ENCODE measurements at places on chromosomes 13 and 19. TPM values are rescaled to one million over a fixed set of nuclear protein-coding genes. Genes with fewer than 3 reads are reported as not detected.
A peak's percentile ranks its signal among the peaks of the same experiment; 100 is the strongest.

SIRT6 gene
- total RNA-seq: 28.0 TPM

DNA sequence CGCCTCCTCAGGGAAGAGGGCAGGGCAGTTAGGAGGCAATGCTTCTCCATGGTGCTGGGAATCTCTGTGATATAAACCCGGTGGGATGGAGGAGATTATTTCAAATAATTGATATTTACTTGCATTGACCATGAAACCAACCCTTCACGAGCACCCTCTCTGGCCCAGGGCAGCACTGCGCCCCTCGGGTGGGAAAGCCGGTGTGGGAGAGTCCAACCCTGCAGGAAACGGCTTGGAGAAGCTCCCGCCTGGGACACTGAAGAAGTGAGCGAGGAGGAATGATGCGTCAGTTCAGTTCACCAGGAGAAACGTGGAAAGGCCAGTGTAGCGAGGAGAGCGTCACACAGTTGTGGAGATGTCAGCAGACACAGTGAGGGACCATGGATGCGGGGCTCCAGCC lies 99.9 kb downstream of the COL4A2 start:
- peak overlapping the region; percentile 66 for H3K27ac ChIP-seq
- no peak overlapping the region for H3K4me3 ChIP-seq
- peaks cover 21% of the 10 kb centered on the region for H3K4me1 ChIP-seq
- no peaks in the 10 kb centered on the region for H3K27me3 ChIP-seq
- no peak for DNase-seq
- no peaks in the 10 kb centered on the region for H3K36me3 ChIP-seq

NLRP12 gene
- total RNA-seq: not detected

HSPB6 gene
- total RNA-seq: 492 TPM

DNA sequence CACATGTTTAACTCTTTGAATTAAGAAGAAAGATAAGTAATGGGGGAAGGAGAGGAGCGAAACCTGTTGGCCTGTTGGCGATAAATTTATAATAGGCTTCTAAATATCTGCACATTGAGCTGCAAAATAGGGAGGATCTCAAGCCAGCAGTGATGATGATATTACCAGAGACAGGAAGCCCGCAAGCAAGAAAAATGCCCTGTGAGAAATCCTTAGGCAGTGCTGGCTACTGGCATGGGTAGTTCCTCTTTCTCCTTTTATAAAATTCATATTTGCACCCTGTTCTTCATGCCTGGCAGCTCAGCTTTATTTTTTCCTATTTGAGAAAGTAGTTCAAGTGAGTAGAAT lies 858 bp upstream of the USP12 start:
- DNase-seq: no peak
- H3K27me3 ChIP-seq: no peaks in the 10 kb centered on the region
- peaks cover 40% of the 10 kb centered on the region for H3K4me1 ChIP-seq
- H3K36me3 ChIP-seq: no peaks in the 10 kb centered on the region
- peak overlapping the region; percentile 89 for H3K4me3 ChIP-seq

ZNF492 gene
- not detected for total RNA-seq

- H3K27ac ChIP-seq: no peak within 1 kb of the TSS
- H3K36me3 ChIP-seq: peaks cover 36% of the 10 kb centered on the region
- no peaks in the 10 kb centered on the region for H3K27me3 ChIP-seq
- no peak for DNase-seq
These were observed at the start of gene RSPH6A for GRCh38 chr19:45814851-45815480. RSPH6A (minus strand) TSS chr19:45815308; CDS start chr19:45815176, 132 bp downstream.

GRCh38 chr19:1312767-1313694 lies 27.4 kb downstream of the EFNA2 start:
- peaks cover 68% of the 10 kb centered on the region for H3K27me3 ChIP-seq
- H3K36me3 ChIP-seq: no peaks in the 10 kb centered on the region
- no peak for DNase-seq

TPT1 gene
- 2,875 TPM for total RNA-seq

PDE4C gene
- 2.6 TPM for total RNA-seq

- no peaks in the 10 kb centered on the region for H3K36me3 ChIP-seq
- H3K27ac ChIP-seq: no peak overlapping the region
- H3K4me3 ChIP-seq: no peak overlapping the region
- no peaks in the 10 kb centered on the region for H3K4me1 ChIP-seq
- DNase-seq: no peak
These were observed 3.0 kb downstream of the PGLYRP2 start for GRCh38 chr19:15476325-15476724.

GRCh38 chr13:52936806-52937205 lies 88.4 kb upstream of the PCDH8 start:
- no peaks in the 10 kb centered on the region for H3K4me1 ChIP-seq
- H3K36me3 ChIP-seq: no peaks in the 10 kb centered on the region
- DNase-seq: peak; percentile 13
- no peak overlapping the region for H3K27ac ChIP-seq
- H3K27me3 ChIP-seq: no peaks in the 10 kb centered on the region
- no peak overlapping the region for H3K4me3 ChIP-seq

DNA sequence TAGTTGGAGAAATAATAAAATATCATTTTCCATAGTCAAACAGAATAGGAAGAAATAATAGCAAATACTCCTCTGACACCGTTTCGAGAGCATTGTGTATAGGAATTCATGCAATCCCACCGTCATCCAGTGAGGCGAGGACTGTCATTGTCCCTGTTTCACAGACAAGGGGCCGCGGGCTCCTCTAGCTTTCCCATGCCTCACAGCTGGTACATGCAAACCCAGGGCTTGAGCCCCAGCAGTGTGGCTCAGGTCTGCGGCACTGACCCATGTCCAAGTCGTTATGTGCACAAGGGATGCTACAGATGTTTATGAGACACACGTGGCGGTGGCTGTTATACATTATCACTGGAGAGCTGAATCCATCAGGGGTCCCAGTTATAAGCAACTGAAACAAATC lies 18.5 kb upstream of the ATP11A start:
- H3K27me3 ChIP-seq: no peaks in the 10 kb centered on the region
- no peak for DNase-seq
- no peaks in the 10 kb centered on the region for H3K4me1 ChIP-seq
- no peak overlapping the region for H3K4me3 ChIP-seq

DNA sequence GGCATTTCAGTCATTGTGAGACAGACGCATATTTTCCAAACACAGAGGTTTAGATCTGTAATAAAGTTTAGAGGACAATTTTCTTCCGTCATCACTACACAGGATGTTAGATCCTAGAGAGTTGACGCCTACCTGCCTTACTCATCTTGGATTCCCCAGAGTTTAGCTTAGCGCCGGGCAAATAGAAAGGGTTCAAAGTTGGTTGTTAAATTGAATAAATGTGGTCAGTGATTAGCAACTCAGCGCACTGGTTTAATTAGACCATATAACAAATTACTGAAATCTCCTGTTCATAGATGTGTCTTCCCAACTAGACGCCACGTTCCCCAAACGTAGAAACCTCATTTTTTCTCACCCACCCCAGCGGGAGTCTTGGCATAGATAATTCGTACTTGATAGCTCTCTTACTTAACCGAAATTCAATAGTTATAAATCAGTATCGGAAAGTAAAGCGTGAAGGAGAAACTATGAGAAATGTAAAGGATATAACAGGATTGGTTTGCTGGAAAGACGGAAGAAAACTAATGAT lies 726 bp upstream of the UFM1 start:
- peak overlapping the region; percentile 92 for H3K27ac ChIP-seq
- H3K4me1 ChIP-seq: peaks cover 26% of the 10 kb centered on the region
- peaks cover 2% of the 10 kb centered on the region for H3K36me3 ChIP-seq
- H3K27me3 ChIP-seq: no peaks in the 10 kb centered on the region

- H3K27ac ChIP-seq: no peak overlapping the region
- H3K4me1 ChIP-seq: no peaks in the 10 kb centered on the region
- no peak for DNase-seq
- no peaks in the 10 kb centered on the region for H3K27me3 ChIP-seq
- no peak overlapping the region for H3K4me3 ChIP-seq
These were observed 150.0 kb downstream of the KCTD15 start for GRCh38 chr19:33946535-33947264.

GRCh38 chr19:9878511-9879196 lies 43.5 kb downstream of the PIN1 start:
- H3K27ac ChIP-seq: no peak overlapping the region
- no peak for DNase-seq
- no peaks in the 10 kb centered on the region for H3K4me1 ChIP-seq
- no peaks in the 10 kb centered on the region for H3K27me3 ChIP-seq
- H3K36me3 ChIP-seq: no peaks in the 10 kb centered on the region

DNA sequence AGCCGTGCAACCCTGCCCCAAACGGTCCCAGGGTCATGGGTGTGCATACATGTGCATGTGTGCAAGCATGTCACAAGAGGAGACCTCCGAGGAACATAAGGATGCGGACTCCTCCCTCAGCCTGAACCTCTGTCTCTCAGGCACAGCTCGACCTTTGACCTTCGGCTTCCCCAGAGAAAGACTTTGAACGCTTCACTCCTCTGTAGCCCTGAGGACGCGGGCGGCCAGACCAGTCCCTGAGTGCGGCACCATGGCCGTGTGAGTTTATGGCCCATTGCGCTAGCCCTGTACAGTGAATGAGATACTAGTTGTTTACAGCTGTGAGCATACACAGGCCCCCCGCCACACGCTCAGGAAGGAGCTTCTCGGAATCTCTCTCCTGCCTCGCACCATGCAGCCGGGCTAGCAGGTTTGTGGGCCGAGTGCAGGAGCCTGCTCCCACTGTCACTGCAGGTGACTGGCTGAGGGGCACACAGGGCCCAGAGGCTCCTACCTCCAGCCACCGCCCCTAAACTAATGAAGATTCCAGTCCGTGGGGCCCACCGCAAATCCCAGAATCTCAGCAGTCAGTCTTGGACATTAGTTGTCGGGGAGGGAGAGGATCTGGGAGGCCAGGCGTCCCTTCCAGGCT lies 10.8 kb downstream of the RASA3 start:
- no peak for DNase-seq
- H3K36me3 ChIP-seq: no peaks in the 10 kb centered on the region
- no peak overlapping the region for H3K4me3 ChIP-seq
- peaks cover 10% of the 10 kb centered on the region for H3K4me1 ChIP-seq

DNA sequence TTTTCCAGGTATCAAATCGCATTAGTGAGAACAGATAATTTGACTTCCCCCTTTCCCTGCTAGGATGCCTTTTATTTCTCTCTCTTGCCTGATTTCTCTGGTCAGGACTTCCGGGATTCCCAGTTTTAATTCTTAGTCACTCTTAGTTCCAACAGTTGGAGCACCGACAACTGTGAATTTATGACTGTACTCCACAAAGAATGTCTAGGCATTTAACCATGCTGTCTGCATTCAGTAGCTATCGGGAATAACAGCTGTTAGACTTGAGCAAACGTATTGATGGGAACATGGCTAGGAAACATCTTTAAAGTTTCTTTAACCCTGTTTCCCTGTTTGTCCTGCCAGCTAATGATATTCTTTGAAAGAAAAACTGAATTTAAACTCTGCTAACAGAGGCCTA lies 14.1 kb upstream of the SPACA7 start:
- H3K27me3 ChIP-seq: peaks cover 28% of the 10 kb centered on the region
- no peaks in the 10 kb centered on the region for H3K4me1 ChIP-seq
- H3K4me3 ChIP-seq: no peak overlapping the region
- no peak for DNase-seq
- H3K27ac ChIP-seq: no peak overlapping the region

CEACAM3 gene
- not detected for total RNA-seq

- no peak for DNase-seq
- peak overlapping the region; percentile 92 for H3K27ac ChIP-seq
- peaks cover 7% of the 10 kb centered on the region for H3K36me3 ChIP-seq
- peak overlapping the region; percentile 66 for H3K4me3 ChIP-seq
- H3K27me3 ChIP-seq: no peaks in the 10 kb centered on the region
These were observed 1.1 kb downstream of the PPP6R1 start for GRCh38 chr19:55257461-55258420.

DNA sequence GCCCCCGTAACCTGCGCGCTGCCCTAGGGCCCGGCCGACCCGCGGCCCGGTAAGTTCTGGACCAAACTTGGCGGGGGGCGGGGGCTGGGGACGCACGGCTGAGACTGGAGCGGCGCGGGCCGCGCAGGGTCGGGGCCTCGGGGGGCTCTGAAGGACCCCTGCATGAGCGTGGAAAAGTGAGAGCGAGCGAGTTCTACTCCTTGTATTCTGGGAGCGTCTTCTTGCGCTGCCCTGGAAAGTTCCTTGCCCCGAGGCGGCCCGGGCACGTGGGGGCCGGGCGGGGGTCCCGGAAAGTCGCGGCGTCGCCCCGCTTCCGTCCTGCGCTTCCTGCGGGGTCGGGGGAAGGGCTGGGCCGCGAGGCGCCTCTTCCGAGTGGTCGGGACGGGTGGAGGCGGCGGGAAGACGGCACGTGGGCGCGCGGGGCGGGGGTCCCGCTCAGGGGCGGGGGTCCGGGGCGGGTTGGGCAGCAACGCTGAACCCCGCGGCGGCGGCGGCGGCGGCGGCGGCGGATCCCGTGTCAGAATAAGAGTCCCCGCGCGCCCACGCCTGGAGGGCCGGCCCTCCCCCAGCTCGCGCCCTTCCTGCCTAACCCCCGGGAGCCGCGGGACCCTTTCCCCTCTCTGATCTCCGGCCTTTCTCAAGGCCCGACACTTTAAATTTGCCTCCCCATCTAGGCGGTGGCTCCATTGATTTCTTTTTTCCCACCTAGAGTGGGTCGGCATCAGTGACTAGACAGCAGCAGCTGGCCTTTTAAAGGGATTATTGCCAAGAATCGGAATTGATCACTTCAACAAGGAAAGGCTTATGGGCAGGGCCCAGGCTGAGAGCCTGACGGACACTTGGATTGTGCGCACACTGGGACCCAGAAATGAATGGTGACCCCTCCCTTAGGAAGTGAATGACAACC lies 749 bp downstream of the GATAD2A start:
- peak overlapping the region; percentile 95 for H3K4me3 ChIP-seq
- H3K27ac ChIP-seq: peak overlapping the region; percentile 93
- peak; percentile 80 for DNase-seq
- H3K27me3 ChIP-seq: no peaks in the 10 kb centered on the region

DNA sequence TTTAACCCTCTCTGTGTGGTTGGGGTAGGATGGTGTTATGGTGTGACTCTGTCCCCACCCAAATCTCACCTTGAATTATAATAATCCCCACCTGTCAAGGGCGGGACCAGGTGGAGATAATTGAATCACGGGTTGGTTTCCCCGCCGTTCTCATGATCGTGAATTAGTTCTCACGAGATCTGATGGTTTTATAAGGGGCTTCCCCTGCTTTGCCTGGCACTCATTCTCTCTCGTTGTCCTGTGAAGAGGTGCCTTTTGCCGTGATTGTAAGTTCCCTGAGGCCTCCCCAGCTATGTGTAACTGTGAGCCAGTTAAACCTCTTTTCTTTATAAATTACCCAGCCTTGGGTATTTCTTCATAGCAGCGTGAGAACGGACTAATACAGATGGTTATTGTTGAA lies 68.8 kb downstream of the ARHGEF7 start:
- H3K4me1 ChIP-seq: peaks cover 24% of the 10 kb centered on the region
- H3K27me3 ChIP-seq: no peaks in the 10 kb centered on the region
- H3K4me3 ChIP-seq: no peak overlapping the region

FXYD5 gene
- total RNA-seq: 11.7 TPM

AMH gene
- 2.0 TPM for total RNA-seq

DNA sequence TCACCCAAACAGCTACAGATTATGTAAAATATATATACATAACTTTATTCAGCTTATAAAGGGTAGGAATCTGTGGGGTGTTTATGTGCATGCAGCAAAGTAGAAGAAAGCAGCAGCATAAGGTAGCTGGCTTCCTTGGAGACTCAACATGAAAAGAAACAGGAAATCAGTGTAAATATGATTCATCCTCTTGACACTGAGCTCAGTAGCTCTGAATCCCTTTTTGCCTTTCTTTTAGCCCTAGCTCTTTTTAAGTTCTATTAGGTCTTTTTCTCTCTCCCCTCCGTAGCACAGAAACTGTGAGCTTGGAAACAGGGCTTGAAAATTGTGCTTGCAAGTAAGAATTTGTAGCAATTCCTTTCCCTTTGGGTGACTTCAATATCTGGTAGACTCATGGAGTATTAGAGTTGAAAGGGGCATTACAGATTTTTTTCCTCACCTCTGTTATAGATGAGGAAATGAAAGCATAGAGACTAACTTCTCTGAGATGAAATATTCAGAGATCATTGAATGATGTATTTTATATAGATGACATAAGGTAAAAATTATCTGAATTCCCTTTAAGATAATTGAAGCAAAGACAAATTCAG lies 314.4 kb downstream of the PCDH9 start:
- peak; percentile 7 for DNase-seq
- H3K4me1 ChIP-seq: no peaks in the 10 kb centered on the region
- H3K4me3 ChIP-seq: no peak overlapping the region
- H3K36me3 ChIP-seq: no peaks in the 10 kb centered on the region
